ENCODE measurements at places on chromosomes 4 and X.

- DNase-seq, result no peak
Measured at GRCh38 chr4:153228512-153229140, 24.4 kb downstream of the TRIM2 start.

DNA sequence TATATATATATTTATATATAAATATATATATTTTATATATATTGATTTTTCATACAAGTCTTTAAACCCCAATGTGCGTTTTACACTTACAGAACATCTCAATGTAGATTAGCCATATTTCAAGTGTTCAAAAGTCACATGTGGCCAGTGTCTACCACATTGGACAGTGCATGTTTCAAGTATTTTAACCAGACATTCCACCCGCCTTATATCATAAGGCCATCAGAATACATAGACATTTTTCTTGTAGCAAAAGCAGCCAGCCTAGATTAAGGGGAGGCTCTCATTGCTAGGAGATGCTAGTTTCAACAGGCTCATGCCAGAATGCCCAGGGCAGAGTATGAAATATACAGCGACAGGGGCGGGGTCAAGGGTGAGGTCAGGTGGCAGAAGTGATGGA is 202.0 kb downstream of the NR3C2 start:
- DNase-seq, result no peak

GRCh38 chr4:29453303-29453820 is 1266.8 kb upstream of the PCDH7 start:
- no peak for DNase-seq

DNA sequence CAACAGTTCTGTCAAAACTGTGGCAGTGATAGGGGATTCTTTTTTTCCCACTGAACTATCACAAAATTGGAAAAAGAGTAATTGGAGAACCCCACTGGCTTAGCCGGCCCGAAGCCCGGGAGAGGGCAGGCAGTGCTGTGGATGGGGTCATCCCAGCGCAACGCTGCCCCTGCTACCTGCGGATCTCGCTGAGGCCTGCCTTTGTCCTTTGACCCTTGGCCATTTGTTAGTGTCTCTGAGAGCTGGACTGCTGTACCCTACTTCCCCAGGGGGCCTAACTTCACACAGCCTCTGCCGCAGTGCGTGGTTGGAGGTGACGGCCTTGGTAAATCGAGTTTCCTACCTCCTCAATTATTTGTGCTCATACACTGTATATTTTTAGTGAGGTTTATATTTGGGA is 43.0 kb upstream of the MSANTD1 start:
- no peak for DNase-seq

GRCh38 chrX:103197721-103198306 is 17.1 kb upstream of the BEX4 start:
- no peak for DNase-seq

DNA sequence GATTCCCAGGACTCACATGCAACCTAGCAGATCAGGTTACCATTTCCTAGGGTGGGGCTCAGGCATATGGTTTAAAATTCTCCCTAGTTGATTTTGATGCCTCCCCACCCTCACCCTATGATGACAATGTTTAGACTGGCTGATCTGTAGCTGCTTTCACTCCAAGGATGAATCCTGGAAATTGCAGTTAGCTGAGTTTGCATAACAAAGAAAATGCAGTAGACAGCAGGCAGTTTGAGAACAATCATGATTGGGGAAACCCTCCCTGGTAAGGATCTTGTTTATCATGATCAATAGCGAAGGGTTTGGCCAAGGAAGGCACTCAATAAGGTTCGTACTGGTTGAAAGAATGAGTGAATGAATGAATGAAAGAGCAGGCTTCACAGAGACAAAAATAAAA is 2.1 kb downstream of the ZNF518B start:
- no peak for DNase-seq

DNA sequence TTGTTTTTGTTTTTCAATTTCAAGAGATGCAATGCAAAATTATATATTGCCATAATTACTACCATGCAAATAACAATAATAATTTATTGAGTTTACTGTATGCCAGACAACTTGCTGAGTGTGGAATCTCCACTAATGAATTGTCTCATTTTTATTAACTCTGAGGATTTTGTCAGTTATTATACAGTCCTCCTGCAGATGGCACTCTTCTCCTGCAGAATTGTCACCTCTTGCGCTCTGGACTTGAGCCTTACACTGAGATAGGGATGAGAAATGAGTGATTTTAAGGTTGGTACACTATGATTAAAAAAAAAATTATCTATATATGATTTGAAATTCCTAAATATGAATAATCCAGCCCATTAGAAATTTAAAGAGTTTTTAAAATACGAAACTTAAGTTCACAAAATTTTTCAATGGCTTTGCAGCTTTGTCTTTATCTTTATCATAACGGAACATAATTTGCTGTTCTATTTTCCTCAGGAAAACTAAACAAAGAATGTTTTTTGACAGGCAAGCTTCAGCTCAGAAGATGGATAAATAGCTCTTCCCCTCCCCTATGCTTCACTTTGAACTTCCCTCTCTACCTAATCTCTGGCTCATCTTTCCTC is 12.7 kb upstream of the PAQR3 start:
- DNase-seq, result no peak

- DNase-seq, result peak; percentile 10
Measured at GRCh38 chr4:146243141-146243882, 29.0 kb downstream of the REELD1 start.

- no peak for DNase-seq
Measured at GRCh38 chr4:174564529-174564928, 42.2 kb upstream of the HPGD start.

DNA sequence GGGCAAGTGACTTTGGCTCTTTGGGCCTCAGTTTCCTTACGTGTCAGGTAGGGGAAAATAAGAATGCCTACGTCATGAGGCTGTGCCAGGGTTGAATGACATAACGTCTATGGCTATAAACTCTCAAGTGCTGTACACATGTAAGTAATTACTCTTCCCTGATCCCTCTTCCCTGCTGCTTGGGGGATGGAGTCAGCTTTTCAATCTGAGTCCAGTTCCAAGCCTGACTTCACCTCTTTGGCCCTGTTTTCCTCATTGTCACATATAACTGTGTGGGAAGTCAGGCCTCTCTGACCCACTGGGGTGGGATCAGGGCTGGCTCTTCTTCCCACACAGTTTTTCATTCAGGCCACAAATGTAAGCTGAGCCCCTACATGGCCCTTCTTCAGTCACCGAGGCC is 11.4 kb upstream of the CITED1 start:
- no peak for DNase-seq

Measured in T follicular helper cell (primary cell).